ENCODE measurements at places on chromosomes 3 and 15.
A peak's percentile ranks its signal among the peaks of the same experiment; 100 is the strongest.

GRCh38 chr15:93900476-93901400, 330.6 kb upstream of the MCTP2 start:
- no peak for DNase-seq

DNA sequence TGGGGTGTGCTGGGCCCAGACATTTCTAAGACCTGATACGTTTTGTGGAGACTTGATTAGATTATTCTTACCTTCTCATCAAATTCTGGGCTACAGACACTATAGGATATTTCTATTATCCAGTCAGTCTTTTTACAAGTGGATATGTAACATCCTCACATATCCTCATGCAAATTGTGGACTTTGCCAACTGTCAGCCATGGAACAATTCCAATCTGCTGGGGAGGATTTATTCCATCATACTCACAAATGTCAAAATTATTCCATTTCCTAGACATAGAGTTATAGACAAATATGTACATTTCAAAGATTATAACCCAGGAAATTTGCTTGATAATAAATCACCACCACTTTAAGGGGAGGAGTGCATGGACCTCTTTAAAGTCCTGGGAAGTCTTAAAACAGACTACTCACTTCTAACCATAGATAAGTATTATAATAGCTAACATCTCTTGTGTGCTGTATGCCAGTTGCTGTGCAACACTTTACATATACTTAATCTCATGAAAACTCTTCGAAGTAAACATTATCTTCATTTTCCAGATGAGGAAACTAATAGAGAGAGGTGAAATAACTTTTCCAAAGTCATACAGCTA, 44.4 kb downstream of the CADPS start:
- DNase-seq = no peak

DNA sequence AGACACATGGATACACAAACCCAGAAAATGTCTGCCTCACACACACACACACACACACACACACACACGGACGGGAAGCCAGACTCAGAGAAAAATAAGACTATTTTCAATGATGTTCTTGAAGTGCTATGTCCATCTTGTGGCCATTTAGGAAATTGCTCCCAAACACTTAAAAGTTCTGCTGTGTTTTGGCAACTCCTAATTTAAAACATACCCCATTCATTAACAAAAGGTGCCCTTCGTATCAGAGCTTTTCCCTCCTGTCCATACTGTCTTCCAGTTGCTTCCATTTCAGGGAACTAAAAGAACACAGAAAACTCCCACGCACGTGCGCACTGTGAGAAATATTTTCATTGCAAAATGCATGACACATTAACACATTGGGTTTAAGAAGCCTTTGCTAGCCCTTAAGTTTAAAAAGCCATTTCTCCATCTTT, 44.6 kb downstream of the SLC12A1 start:
- peak; percentile 35 for DNase-seq

GRCh38 chr3:120622870-120623726, 27.0 kb downstream of the NDUFB4 start:
- no peak for DNase-seq

- DNase-seq = no peak
These were observed 184.6 kb downstream of the XXYLT1 start for GRCh38 chr3:195086341-195086740.

- DNase-seq = no peak
These were observed 27.0 kb upstream of the AQP9 start for GRCh38 chr15:58110999-58111717.

- DNase-seq = no peak
These were observed at the start of gene FAM3D for GRCh38 chr3:58666683-58667082. Gene FAM3D, minus strand, starts transcription at chr3:58666774. Its CDS starts 11,211 bp downstream, at chr3:58655563.

- no peak for DNase-seq
These were observed 15.0 kb upstream of the CCDC50 start for GRCh38 chr3:191314109-191314728.

DNA sequence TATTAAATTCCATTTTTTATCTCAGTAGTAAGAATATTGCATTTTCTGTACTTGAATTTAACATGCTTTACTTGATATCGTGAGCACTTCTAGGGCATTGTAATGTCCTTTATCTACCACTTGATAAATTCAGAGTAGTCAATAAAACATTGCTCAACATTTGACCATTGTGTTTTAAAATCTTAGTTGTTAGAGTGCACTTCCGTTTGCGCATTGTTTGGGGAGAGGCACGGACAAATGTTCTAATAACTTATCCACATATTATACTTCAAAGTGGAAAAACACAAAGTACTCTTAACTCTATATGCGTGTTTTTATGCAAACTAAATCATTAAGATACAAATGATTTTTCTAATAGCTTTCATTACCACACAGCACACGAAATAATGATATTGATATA, 419 bp downstream of the FAM227B start:
- no peak for DNase-seq

- DNase-seq = no peak
These were observed 15.0 kb downstream of the PRR23E start for GRCh38 chr3:127207727-127208482.

GRCh38 chr3:80445641-80446040, 677.8 kb upstream of the ROBO1 start:
- DNase-seq = no peak

DNA sequence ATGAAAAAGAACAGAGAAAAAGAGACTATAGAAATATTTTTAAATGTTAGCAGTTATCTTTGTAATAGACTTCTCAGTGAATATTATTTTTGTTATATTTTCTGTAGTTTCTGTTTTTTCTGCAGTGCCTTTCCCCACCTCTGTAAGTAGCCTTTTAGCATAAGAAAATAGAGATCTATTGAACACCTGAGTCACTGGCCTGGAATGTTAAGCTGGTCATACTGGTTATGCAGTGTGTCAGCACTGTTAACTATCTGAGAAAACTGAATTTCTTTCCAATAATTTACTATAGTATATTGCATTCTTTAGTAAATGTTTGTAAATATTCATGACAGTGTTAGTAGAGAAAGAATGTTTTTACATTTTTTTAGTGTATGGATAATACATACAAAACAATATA, 79.8 kb downstream of the NECTIN3 start:
- DNase-seq = peak; percentile 15

DNA sequence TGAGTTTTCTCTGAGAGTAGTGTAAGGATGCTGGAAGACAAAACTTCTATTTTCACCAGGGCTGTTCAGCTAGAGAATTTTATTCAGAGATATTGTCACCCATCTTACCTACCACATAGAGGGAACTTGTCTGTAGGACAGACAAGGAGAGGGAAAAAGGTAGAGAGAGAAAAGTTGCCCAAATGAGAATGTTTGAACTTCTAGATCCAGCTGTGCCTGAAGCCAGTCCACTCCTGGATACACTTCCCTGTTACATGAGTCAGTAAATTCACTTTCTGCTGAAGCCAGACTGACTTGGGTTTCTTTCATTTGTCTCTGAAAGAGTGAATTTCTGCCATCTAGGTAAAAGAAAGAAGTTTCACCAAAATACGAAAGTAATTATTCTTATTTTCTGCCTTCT, 27.2 kb upstream of the KCNMB3 start:
- no peak for DNase-seq

GRCh38 chr3:100103558-100104441, 10.5 kb downstream of the FILIP1L start:
- no peak for DNase-seq

DNA sequence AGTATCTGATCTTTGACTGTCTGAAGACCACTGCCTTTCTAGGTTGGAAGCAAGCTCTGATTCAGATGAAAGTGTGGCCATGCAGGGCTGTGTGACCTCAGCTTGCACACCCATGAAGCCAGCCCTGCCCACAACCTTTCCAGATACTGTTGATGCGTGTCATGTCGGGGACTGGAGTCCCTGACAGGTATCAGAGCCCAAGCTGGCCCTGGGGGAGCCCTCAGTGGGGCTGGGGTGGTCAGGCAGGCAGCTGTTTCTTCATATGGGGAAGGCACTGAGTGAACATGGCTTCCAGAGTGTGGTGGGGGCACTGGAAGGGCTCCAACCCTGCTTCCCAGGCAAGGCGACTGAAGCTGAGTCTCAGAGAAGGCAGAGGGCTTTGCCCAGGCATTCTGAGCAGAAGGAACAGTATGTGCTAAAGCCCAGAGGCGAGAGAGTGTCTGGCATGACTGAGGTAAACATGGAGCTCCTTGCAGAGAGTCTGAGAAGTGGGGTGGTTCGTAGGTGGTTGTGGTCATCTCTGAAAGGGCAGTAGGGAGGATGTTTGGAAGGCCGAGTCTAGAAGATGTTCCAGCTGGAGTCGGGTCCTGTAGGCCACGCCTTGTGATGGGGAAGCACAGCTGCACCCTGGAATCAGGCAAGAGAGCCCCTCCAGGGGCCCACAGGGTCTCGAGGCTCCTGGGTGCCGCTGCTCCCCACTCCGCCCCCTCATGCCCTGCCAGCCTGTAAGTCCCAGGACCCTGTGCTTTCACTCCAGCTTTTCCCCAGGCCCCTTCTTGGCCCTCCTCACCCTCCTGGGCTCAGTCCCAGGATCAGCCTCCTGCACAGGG, 122.2 kb downstream of the EEFSEC start:
- DNase-seq = no peak
